Colonic mucosa (tissue), 4 donors: ENCODE measurements at places on chromosomes 1 and 21. TPM values are rescaled to one million over a fixed set of nuclear protein-coding genes. Genes with fewer than 3 reads are reported as not detected.

FNDC10 gene
- 4.2 TPM for total RNA-seq

NT5C1A gene
- not detected for total RNA-seq

SPRR5 gene
- not detected for total RNA-seq

TMEM81 gene
- 2.5 TPM for total RNA-seq

RAB42 gene
- 0.99 TPM for total RNA-seq

DNA sequence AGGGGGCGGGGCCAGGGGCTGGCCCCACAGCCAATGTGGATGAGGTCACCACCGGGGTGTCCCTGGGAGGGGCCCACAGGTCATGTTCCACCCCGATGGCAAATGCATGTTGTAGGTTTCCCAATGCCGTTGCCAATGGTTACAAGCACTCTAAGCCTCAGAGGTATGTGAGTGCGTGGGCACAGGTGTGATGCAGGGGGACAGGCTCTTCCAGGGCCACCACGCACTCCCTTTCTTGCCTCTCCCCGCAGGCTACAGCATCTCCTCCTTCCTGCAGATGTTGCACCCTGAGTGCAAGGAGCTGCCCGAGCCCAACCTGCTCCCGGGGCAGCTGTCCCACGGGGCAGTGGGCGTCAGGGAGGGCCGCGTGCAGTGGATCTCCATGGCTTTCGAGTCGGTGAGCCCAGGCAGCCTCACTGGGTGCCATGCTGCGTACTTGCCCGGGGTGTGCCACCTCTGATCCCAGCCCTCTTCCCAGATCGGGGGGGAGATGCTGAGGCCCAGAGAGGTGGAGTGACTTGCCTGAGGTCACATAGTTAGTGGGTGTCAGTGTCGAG is 52.4 kb downstream of the DISP3 start:
- no peaks in the 10 kb centered on the region for H3K36me3 ChIP-seq
- H3K4me1 ChIP-seq: no peaks in the 10 kb centered on the region
- H3K27me3 ChIP-seq: no peaks in the 10 kb centered on the region
- no peak overlapping the region for H3K4me3 ChIP-seq

DNA sequence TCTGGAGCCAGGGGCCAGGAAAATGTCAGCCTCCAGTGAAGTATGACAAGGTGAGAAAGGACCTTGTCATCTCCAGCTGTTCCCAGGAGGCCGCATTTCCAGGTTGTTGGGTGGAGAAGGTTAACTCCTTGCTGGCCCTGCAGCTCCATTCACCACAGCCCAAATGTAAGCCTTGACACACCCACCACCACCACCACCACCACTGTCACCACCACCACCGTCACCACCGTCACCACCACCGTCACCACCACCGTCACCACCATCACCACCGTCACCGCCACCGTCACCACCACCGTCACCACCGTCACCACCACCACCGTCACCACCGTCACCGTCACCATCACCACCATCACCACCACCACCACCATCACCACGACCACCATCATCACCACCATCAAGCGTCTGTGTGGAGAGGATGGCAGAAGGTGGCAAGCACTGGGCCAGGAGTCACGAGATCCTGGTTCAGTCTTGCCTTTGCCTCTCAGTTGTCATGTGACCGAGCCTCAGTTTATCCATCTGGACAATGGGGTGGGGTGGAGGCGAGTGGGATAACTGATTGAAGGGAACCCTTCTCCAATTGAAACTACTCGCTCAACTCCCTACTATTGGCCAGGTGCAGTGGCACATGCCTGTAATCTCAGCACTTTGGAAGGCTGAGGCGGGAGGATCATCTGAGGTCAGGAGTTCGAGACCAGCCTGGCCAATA is 21.2 kb upstream of the FAM131C start:
- no peak for DNase-seq
- no peaks in the 10 kb centered on the region for H3K27me3 ChIP-seq
- no peaks in the 10 kb centered on the region for H3K36me3 ChIP-seq
- no peak overlapping the region for H3K4me3 ChIP-seq
- no peaks in the 10 kb centered on the region for H3K4me1 ChIP-seq
- H3K27ac ChIP-seq: no peak overlapping the region

- no peak overlapping the region for H3K4me3 ChIP-seq
- H3K27ac ChIP-seq: no peak overlapping the region
These were observed 156.5 kb downstream of the PCNX2 start for GRCh38 chr1:233138788-233139585.

GRCh38 chr1:224182057-224182865 is 779 bp upstream of the DEGS1 start:
- peak overlapping the region; percentile 98 for H3K27ac ChIP-seq
- peaks cover 5% of the 10 kb centered on the region for H3K4me1 ChIP-seq
- no peaks in the 10 kb centered on the region for H3K27me3 ChIP-seq

- DNase-seq: no peak
- H3K27ac ChIP-seq: no peak overlapping the region
- H3K4me1 ChIP-seq: no peaks in the 10 kb centered on the region
- no peaks in the 10 kb centered on the region for H3K27me3 ChIP-seq
- no peaks in the 10 kb centered on the region for H3K36me3 ChIP-seq
- no peak overlapping the region for H3K4me3 ChIP-seq
These were observed 32.0 kb upstream of the IL10 start for GRCh38 chr1:206804156-206804737.

- H3K27me3 ChIP-seq: no peaks in the 10 kb centered on the region
- DNase-seq: no peak
- no peak overlapping the region for H3K27ac ChIP-seq
- H3K4me1 ChIP-seq: no peaks in the 10 kb centered on the region
- no peaks in the 10 kb centered on the region for H3K36me3 ChIP-seq
These were observed 10.3 kb downstream of the MORN1 start for GRCh38 chr1:2380816-2381591.

GRCh38 chr1:201649761-201650622 is 111.1 kb downstream of the NAV1 start:
- DNase-seq: peak; percentile 97
- peaks cover 11% of the 10 kb centered on the region for H3K27me3 ChIP-seq
- H3K4me3 ChIP-seq: peak overlapping the region; percentile 70
- H3K4me1 ChIP-seq: peaks cover 12% of the 10 kb centered on the region
- no peaks in the 10 kb centered on the region for H3K36me3 ChIP-seq

GRCh38 chr1:200243042-200243437 is 166.8 kb downstream of the ZNF281 start:
- no peaks in the 10 kb centered on the region for H3K4me1 ChIP-seq
- H3K27ac ChIP-seq: no peak overlapping the region
- no peak for DNase-seq
- H3K4me3 ChIP-seq: peak overlapping the region; percentile 0
- H3K36me3 ChIP-seq: no peaks in the 10 kb centered on the region
- H3K27me3 ChIP-seq: no peaks in the 10 kb centered on the region
